ENCODE measurements at places on chromosomes 4 and X. TPM values are rescaled to one million over a fixed set of nuclear protein-coding genes. Genes with fewer than 3 reads are reported as not detected.

DNA sequence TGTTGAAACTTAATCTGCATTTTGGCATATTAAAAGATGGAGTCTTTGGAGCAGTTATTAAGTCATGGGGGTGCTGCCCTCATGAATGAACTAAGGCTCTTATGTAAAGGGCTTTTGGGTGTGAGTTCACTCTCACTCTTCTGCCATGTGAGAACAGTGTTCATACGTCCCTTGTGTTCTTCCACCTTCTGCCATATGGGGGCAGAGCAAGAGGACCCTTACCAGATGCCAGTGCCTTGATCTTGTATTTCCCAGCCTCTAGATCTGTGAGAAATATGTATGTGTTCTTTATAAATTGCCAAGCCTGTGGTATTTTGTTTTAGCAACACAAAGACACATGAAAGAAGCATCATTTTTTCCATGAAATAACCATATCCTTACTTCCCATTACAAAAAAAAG is 213.9 kb downstream of the SPOCK3 start:
- no peak for DNase-seq

GRCh38 chrX:49178537-49178936 is 6.8 kb downstream of the PLP2 start:
- no peak for DNase-seq

DNA sequence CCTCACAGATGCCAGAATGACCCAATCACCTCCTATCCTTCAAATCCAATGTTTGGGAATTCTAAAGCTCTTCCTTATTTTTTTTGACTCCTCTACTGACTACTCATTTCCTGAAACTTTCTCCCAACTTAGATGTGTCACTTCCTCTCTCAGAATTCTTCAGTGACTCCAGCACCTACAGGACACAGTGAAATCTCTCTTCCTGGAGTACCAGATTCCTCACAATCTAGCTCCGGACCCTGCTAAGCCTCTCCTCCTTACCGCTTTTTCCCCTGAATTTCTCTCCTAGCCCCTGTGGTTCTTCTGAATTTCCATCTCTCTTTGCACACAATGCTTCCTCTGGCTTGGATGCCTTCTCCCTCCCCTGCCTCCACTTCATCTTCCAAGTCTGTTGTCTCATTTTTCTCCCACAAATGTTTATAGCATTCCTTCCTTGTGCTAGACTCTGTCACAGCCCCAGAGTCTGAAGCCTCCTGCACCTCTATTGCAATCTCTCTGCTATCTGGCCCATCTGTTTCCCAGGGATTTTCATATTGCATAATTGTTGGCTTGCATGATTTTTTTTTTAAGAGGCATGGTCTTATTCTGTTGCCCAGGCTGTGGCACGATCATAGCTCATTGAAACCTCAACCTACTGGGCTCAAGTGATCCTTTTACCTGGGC is 80.1 kb downstream of the ANAPC4 start:
- DNase-seq, result no peak

- DNase-seq, result no peak
Measured at GRCh38 chrX:99461223-99461622, 948.9 kb downstream of the PCDH19 start.

The BEX2 gene
- total RNA-seq, result 14.3 TPM

The MAPK10 gene
- 1.7 TPM for total RNA-seq
